Mucosa of gallbladder (tissue), 1 donor: ENCODE measurements at places on chromosomes 12 and 14.

DNA sequence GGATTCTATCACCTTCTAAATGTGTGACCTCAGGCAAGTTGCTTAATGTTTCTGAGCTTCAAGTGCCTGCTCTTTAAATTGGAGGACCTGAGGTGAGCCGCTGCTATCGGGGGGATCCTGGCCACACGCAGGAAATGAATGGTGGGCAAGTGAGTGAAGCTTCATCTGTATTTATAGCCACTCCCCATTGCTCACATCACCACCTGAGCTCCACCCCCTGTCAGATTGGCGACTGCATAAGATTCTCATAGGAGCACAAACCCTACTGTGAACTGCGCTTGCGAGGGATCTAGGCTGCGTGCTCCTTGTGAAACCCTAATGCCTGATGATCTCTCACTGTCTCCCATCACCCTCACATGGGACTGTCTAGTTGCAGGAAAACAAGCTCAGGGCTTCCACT is 158.6 kb upstream of the CCND2 start:
- DNase-seq: no peak

- DNase-seq: no peak
Measured at GRCh38 chr12:113060336-113060960, 3.9 kb downstream of the DTX1 start.

GRCh38 chr12:77089686-77090220 is 24.4 kb upstream of the E2F7 start:
- no peak for DNase-seq

GRCh38 chr12:43937947-43938346 is 102.1 kb downstream of the TMEM117 start:
- DNase-seq: no peak
